ENCODE measurements at places on chromosomes 13 and 19.
A peak's percentile ranks its signal among the peaks of the same experiment; 100 is the strongest.

DNA sequence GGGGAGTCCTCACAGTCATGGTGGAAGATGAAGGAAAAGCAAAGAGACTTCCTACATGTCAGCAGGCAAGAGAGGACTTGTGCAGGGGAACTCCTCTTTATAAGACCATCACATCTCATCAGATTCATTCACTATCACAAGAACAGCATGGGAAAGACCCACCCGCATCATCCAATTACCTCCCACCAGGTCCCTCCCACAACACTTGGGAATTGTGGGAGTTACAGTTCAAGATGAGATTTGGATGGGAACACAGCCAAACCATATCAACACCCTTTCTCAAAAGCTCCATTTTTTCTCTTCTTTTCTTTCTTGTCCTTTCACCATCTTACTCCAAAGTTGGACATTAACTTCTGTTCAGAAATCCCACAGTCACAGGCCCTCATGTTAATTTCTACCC is 4.7 kb upstream of the LRP3 start:
- no peak overlapping the region for H3K27ac ChIP-seq
- peaks cover 18% of the 10 kb centered on the region for H3K27me3 ChIP-seq
- H3K4me1 ChIP-seq = no peaks in the 10 kb centered on the region
- DNase-seq = peak; percentile 7
- H3K36me3 ChIP-seq = no peaks in the 10 kb centered on the region

- no peaks in the 10 kb centered on the region for H3K36me3 ChIP-seq
- H3K4me3 ChIP-seq = peak overlapping the region; percentile 81
- DNase-seq = peak; percentile 72
- no peak overlapping the region for H3K27ac ChIP-seq
Observed at GRCh38 chr19:9913237-9914000, 22.9 kb downstream of the OLFM2 start.

DNA sequence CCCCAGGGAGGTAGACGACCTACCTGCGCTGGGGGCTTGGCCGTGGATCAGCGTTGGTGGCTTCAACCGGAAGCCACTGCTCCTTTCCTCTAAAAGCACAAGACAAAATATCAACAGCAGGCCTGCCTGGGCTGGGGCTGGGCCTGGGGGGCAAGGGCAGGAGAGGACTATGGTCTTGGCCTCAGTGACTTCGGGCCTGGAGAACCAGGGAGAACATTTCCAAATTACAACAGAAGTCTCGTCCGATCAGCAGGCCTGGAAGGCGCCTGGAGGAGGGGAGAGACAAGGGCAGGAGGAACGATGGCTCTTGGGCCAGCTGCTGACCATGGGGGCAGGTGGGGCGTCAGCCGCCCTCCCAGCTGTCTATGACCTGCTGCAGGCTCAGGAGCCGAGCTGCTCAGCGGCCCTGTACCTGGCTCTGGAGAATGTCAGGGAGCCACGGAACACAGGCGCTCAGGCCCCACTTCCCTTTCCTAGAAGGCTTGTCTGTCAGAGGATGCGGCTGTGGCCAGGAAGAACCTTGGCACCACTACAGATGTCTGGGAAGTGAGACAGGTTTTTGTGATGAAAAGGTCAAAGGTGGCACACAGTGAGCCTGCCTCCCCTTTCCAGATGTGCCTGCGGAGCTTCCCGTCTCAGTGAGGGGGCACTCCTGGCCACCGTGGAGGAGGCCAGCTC is 19.5 kb downstream of the CAPS start:
- H3K27ac ChIP-seq = no peak overlapping the region
- DNase-seq = no peak
- no peaks in the 10 kb centered on the region for H3K27me3 ChIP-seq
- H3K4me3 ChIP-seq = no peak overlapping the region
- no peaks in the 10 kb centered on the region for H3K4me1 ChIP-seq

DNA sequence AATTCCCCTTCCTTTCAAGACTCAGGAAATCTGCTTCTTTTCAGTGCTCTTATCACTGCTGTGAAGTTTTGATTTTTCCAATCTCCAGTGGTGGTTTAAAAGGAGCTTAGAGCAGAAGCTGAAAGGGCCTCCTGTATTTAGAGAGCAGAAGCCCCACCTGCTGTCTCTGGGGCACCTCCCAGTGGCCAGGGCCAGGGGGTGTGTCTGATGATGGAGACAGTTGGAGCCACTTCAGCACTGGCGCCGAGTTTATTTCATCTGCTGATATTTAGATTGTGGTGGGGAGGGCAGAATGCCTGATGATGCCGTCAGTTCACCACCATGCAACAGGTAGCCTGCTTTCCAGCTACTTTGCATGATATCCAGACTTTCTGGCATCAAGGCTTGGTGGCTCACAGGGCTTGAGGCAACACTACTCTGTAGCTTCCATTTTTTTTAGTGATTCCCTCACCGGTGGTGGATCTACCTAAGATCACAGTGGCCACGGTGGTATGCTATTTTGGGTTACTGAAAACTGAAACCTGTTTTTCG is 371.9 kb downstream of the KCNRG start:
- peak; percentile 83 for DNase-seq
- H3K4me3 ChIP-seq = no peak overlapping the region
- H3K36me3 ChIP-seq = no peaks in the 10 kb centered on the region
- peaks cover 12% of the 10 kb centered on the region for H3K27me3 ChIP-seq
- H3K4me1 ChIP-seq = peaks cover 2% of the 10 kb centered on the region
- H3K27ac ChIP-seq = peak overlapping the region; percentile 34

DNA sequence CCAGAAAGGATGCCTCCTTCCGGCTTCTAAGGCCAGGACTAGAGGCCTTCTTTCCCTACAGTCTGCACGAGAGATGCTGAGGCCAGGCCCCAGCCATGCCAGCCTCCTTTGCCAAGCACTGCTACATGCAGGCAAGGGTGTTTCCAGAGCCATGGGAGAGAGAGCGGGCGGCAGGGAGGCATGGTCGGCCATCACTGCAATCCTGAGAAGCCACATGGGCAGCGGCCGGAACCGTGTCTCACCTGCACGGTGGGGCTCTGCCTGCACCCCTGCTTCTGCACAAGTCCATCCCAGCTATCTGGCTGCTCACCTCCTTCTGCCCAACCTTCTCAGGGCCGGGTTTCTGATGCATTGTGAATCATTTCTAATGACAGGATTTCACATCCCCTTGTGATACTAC is 35.1 kb downstream of the TSHZ3 start:
- peaks cover 10% of the 10 kb centered on the region for H3K4me1 ChIP-seq
- H3K27ac ChIP-seq = no peak overlapping the region
- peaks cover 10% of the 10 kb centered on the region for H3K27me3 ChIP-seq
- no peak for DNase-seq
- H3K4me3 ChIP-seq = no peak overlapping the region
- H3K36me3 ChIP-seq = no peaks in the 10 kb centered on the region

GRCh38 chr13:98986226-98986846 is 8.5 kb upstream of the DOCK9 start:
- H3K36me3 ChIP-seq = no peaks in the 10 kb centered on the region
- H3K4me1 ChIP-seq = peaks cover 3% of the 10 kb centered on the region
- no peaks in the 10 kb centered on the region for H3K27me3 ChIP-seq
- H3K4me3 ChIP-seq = no peak overlapping the region
- no peak overlapping the region for H3K27ac ChIP-seq

- no peak overlapping the region for H3K27ac ChIP-seq
- no peak for DNase-seq
- no peaks in the 10 kb centered on the region for H3K4me1 ChIP-seq
- H3K27me3 ChIP-seq = no peaks in the 10 kb centered on the region
- H3K4me3 ChIP-seq = no peak overlapping the region
- H3K36me3 ChIP-seq = no peaks in the 10 kb centered on the region
Observed at GRCh38 chr19:15666883-15667282, 6.0 kb upstream of the CYP4F12 start.

GRCh38 chr13:90999401-90999800 is 348.1 kb upstream of the MIR17HG start:
- no peak for DNase-seq
- H3K4me3 ChIP-seq = no peak overlapping the region
- peaks cover 20% of the 10 kb centered on the region for H3K27me3 ChIP-seq
- no peak overlapping the region for H3K27ac ChIP-seq
- H3K36me3 ChIP-seq = no peaks in the 10 kb centered on the region

DNA sequence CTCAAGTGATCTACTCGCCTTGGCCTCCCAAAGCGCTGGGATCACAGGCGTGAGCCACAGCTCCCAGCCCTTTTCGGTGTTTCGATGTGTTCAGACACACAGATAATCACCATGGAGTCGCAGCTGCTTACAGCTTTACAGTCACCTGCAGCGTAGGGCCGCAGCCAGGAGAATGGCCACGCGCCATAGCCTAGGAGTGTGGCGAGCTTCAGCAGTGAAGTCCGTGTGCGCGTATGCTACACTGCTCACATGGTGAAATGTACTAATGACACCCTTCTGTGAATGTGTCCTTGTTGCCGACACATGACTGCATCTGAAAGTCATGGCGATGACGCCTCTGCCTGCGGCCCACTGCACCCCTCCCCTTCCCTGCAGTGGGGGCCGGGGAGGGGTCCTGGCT is 23.6 kb downstream of the AP3D1 start:
- no peaks in the 10 kb centered on the region for H3K27me3 ChIP-seq
- no peaks in the 10 kb centered on the region for H3K4me1 ChIP-seq
- H3K36me3 ChIP-seq = peaks cover 70% of the 10 kb centered on the region
- DNase-seq = no peak
- H3K4me3 ChIP-seq = no peak overlapping the region

DNA sequence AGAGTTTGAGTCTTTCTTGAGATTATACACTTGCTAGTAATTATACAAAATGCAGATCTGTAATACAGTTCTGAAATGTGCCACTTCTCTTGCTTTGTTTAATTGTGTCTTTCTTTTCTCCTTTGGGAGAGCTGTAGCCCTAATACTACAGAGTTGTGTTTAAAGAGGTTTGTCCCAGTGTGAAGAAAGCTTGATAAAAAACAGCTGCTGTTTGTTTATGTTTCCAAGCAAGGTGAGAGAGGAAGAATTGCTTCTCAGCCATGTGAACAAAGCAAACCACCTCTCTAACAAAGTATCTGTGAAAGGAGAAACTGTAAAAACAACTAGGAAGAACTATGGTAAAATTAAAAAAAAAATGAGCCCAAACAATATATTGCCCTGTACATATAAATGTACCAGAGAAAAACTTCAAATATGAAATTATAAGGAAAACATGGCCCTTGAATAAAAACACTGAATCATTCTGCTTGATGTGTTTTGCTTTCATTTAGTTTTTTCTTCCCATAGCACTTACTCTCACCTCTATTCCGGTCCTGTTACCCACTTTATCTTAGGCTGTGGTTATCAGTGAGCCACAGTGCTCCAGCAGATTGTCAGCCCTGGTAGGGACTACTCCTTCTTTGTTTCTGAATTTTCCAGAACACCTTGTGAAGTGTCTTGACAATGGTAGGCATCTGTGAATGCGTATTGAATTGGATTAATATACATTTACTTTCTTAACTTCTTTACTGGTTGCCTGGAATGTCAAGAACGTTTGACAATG is 257.1 kb downstream of the MTUS2 start:
- no peak for DNase-seq
- H3K27ac ChIP-seq = no peak overlapping the region
- H3K4me1 ChIP-seq = peaks cover 6% of the 10 kb centered on the region
- H3K36me3 ChIP-seq = no peaks in the 10 kb centered on the region

DNA sequence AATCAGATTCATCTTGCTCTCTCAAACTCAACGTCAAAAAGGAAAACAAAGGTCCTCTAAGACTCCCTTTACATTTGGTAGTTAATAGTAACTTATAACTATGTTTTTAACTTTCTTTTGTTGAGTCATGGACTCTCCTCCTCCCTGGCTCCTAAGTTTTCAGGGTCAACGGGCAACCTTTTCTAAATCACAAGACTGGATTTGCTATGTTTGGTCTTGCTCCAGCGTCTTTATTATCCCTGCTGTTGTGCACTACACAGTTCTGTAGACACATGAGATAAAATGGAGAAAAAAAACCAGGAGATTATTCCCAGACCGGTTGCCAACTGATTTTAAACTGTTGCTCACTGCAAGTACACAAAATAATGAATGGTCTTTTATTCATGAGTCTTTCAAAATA is 1.9 kb upstream of the ITM2B start:
- H3K4me3 ChIP-seq = no peak overlapping the region
- H3K36me3 ChIP-seq = no peaks in the 10 kb centered on the region
- H3K4me1 ChIP-seq = peaks cover 6% of the 10 kb centered on the region
- H3K27me3 ChIP-seq = peaks cover 16% of the 10 kb centered on the region
- no peak for DNase-seq

DNA sequence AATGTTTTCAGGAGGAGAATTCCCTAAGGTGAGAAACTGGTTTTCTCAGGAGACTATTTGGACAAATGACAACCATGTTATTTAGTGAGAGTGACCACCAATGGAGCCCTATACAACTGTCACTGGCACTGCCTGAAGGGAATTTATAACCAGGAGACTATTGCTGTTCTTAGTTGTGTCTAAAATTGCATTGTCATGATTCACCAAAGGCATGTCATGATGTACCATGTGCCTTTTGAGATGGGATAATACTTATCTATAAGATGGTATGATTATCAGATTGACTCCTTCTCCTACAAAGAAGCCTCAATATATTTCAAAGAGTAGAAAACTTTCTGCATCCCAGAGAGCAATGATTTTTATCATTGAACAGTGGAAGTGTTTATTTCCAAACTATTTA is 739.4 kb upstream of the GPC6 start:
- H3K36me3 ChIP-seq = no peaks in the 10 kb centered on the region
- H3K4me1 ChIP-seq = no peaks in the 10 kb centered on the region
- no peak overlapping the region for H3K27ac ChIP-seq
- DNase-seq = no peak

- peaks cover 4% of the 10 kb centered on the region for H3K4me1 ChIP-seq
- no peak overlapping the region for H3K4me3 ChIP-seq
- no peak overlapping the region for H3K27ac ChIP-seq
Observed at GRCh38 chr19:13212759-13213330, 62.6 kb downstream of the IER2 start.

DNA sequence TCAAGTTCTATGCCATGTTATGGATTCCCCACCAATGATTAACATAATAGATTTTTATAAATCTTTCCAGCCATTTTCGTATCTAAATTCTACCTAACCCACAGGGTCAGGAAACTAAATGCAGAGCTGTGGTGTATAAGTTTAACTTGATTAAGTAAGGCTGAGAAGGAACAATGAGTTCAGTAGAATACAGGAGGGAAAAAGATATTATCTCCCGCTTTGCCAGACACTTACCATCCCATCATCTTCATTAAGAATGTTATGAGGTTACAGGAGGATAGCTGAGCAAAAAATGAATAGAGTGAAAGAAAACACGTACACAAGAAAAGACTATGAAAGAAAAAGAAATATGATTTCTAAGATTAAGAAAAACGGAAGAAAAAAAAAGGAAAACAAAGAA is 27.1 kb downstream of the N4BP2L2 start:
- H3K4me1 ChIP-seq = no peaks in the 10 kb centered on the region
- no peak overlapping the region for H3K4me3 ChIP-seq
- no peak for DNase-seq
- no peak overlapping the region for H3K27ac ChIP-seq
- H3K36me3 ChIP-seq = peaks cover 27% of the 10 kb centered on the region

DNA sequence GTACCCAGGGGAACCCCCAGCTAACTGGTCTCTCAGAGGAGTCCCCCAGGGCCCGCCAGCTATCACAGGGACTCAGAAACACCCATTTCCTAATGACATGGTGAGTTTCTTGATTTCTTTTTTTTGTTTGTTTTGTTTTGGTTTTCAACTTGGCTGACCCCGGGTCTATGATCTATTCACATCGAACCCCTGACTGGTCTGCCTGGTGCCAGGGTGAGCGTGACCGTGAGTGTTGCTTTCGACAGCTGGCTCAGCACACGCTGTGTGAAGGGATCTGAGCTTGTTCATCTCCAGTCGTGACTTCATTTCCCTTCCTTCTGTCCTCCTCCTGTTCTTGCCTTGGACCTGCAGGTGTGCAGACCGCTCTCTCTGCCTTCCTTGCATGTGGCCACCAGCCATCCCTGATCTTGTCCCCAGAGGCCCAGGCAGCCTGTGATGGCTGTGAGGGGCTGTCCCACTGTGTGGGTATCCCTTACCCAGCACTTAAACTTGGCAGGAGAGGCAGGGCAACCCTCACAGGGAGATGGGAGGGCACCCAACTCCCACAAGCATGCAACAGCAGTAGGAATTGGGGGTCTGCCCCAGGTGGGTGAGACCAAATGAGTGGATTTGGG is 26.2 kb downstream of the TMEM161A start:
- H3K4me1 ChIP-seq = no peaks in the 10 kb centered on the region
- H3K4me3 ChIP-seq = no peak overlapping the region
- no peaks in the 10 kb centered on the region for H3K36me3 ChIP-seq
- no peak overlapping the region for H3K27ac ChIP-seq
